CD4-positive, alpha-beta memory T cell (primary cell): ENCODE measurements at places on chromosomes 7 and 10.

DNA sequence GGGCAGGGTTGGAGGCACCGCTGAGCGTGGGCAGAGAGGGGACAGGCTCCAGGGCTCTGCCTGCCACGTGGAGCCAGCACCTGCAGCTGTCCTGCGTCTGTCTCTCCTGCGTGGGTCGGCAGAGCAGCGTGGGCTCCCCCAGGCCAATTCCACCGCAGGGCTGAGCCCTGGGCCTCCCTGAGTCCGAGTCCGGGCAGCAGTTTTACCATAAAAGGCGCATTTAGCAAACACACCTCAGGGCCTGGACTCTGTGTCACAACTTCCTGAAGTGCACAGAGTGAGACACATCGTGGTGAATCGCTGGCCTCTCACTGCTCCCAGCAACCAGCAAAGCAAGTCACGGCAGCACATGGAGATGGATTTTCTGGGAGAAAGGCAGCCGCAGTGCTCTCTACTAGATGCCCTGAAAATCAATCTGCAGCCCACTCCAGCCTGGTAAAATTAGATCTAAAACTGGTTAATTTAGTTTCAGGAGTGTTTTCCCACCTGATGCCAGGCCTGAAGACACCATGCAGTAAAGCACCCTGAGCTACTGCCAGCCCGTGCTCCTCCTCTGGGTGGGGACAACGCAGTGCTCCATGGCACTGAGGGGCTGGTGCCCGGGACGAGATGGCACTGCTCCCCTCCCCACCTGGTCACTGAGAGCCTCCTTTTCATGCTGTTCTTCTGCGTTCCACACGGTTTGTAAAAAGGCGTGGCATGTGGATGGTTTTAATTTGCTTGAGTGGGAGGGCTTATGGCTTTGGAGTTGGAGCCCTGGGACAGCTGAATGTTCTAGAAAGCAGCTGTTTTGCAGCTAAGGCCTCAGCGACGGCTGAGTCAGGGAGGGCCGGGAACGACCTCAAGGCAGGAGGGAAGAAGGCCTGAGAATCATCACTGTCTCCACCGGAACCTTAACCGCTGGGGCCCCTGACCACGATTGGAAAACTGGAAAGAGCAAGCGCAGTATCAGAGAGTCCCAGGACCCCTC lies 336.9 kb downstream of the ADARB2 start:
- DNase-seq = no peak

DNA sequence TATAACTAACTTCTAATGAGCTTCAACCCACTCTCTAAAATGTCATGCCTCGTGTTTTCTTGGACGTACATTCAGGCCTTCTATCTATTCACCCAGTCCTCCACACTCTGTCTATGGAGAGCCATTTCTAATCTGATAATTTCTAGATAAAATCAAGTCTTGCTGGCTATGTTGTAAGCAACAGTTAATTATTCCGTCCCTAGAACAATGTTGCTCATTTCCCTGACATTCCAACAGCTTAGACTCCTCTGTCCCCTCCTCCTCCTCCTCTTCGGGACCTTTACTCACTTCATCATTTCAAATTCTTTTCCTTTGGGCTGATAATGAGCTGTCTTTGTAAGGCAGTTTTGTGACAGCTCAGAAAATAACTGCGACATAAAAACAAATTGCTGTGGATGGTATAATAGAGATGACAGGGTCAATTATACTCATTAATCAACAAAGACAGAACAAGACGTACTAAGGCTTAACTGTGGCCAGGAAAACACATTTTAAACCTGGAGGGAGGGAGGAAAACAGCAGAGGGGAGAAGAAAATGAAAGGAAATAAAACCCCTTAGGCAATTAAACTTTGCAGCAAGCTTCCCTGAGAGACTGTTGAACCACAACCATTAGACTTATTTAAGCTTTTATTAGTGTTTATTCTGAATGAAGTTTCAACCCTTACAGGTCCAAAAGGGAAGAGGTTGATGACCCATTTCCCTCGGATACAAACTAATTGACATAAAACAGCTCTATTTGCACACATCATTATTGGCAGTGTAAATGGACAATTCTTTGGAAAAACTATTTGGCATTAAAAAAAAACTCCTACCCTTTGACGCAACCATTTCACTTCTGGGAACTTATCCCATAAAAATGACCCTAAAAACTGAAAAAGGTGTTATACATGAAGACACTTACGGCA lies 179.1 kb downstream of the SFMBT2 start:
- DNase-seq = no peak

DNA sequence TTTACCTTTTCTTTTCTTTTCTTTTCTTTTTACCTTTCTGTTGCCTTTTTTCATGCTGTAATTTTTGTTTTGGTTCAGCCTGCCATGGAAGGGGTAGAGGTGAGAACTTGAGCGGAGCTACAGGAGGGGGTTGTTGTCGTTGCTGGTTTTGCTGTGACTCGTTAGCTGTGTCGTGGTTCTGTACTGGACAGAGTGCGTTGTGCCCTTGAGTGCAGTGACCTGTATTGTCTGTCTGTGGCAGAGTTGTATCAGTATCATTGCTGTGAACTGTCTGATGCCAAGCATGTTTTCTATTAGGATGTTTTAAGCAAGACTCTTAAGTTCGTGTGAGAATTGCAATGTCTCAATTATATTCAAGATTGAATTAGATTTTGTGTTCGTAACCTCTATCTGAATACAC lies 67.5 kb downstream of the TRRAP start:
- no peak for DNase-seq

- DNase-seq = no peak
Measured at GRCh38 chr10:120342115-120342714, 114.8 kb upstream of the PLPP4 start.

DNA sequence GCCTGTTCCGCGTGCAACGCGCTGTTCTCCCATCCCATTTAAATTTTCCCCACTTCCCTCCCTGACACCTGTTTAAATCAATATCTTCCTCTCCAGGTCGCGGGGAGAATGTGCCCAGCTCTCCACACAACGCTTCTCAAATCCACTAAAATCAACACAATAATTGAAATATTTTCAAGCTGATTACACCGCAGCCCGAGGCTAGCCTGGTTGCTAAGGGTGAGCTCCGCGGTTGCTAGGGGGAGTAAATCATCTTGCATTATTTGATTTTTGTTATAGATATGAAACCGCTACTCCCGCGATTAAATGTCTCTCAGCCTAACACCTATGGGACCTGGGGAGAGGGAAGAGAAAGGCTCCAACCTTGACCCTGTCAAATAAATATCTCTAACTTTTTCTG lies 36.2 kb downstream of the UNCX start:
- DNase-seq = no peak

GRCh38 chr10:61262486-61263261 lies 190.5 kb downstream of the TMEM26 start:
- DNase-seq = no peak

- DNase-seq = no peak
Measured at GRCh38 chr7:141646826-141647480, 55.0 kb downstream of the DENND11 start.

- peak; percentile 29 for DNase-seq
Measured at GRCh38 chr7:45920502-45921380, at the start of gene IGFBP3. Gene IGFBP3, minus strand, starts transcription at chr7:45921272. Its CDS starts 132 bp downstream, at chr7:45921140.

- DNase-seq = peak; percentile 33
Measured at GRCh38 chr7:100430493-100431285, 1.1 kb downstream of the MEPCE start.

- DNase-seq = no peak
Measured at GRCh38 chr10:99531696-99532593, 797 bp upstream of the NKX2-3 start.

DNA sequence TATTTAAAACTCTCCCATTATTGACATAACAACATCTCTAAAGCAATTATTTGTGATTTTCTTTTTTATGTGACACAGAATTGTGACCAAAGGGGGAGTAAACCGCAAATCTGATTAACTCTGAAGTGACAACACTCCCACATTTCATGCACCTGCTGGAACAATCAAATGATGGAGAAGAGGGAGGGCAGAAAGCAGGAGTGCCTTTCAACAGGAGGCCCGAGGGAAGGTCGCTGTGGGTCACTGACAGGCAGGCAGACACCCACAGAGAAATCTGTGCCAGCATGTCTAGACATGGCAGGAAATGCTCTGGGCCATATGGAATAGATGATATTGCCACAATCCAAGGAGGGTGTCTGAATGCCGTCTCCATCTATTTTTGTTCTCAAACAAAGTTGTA lies 247.3 kb downstream of the DOCK4 start:
- DNase-seq = no peak

- no peak for DNase-seq
Measured at GRCh38 chr7:74514131-74514591, 60.5 kb downstream of the GTF2IRD1 start.

DNA sequence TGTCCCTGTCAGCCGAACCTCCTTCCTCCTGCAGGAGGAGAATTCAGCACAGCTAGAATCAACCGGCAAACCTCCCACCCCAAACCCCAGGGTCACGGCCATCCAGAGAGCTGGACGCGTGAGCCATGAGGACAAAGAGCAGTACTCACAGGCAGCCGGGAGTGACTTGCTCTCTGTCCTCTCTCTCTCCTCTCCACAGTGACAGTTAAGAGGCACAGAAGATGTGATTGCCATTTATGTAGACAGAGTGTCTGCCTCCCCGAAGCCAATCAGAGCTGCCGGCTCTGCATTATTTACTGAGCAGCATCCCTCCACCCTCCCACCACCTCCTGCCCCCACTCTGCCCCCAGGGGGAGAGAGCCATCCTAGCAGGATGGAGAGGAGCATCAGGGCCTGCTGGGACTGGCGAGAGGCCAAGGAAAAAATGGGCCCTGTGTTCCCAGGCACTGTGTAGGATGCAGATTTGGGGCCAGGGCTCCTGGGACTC lies 4.3 kb downstream of the DDC start:
- no peak for DNase-seq

DNA sequence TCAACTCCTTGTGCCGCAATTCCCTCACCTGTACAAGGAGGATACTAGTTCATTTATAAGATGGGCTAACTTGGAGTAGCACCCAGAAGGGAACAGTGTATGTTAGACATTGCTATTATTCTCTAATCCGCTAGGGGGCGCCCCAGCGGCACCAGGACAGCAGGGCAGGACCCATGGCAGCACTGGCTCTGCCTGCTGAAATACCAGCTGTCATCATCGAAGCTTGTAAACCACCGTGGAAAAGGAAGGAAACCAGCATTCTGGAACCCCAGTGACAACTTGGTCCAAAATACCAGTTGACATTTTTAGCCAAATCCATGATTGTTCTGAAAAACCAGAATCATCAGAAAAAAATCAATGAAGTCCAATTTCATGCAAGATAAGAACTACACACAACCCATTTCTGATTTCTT lies 134.4 kb downstream of the ITGA8 start:
- DNase-seq = no peak

GRCh38 chr7:94423863-94424735 lies 29.4 kb downstream of the COL1A2 start:
- no peak for DNase-seq

- no peak for DNase-seq
Measured at GRCh38 chr10:6175329-6176055, 27.2 kb upstream of the PFKFB3 start.

DNA sequence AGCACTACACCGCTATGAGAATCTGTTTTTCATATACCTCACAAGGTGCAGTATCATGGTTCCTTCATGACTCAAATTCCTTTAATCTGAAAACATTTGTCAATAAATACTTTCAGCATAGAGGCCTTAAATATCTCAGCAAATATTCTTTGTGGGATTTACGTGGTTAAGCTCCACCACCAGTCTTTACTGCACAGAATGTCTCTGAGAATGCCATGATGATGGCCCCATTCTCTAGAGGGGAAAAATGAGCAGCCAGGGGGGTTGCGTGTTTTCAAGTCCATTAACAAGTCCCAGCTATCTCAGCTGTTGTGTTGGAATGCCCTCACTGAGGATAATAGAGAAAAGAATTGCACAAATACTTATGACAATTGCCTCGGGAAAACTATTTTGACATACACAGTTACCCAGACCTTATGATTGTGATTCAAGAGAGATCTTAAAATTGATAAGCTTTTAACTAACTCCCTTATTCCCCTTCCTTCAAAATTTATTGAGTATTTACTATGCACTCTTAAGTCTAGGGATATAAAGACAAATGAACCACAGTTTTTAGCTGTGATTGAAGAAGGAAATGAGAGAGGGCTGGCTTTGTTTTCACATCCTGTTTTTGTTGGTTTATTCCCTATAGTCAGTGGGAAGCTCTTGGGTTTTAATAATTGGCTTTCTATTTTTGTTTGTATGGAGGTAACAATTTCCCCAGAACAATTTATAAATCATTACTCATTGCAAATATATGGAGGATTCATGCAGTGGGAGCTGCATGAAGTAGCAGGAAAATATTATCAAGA lies 176.5 kb upstream of the VWC2 start:
- no peak for DNase-seq

DNA sequence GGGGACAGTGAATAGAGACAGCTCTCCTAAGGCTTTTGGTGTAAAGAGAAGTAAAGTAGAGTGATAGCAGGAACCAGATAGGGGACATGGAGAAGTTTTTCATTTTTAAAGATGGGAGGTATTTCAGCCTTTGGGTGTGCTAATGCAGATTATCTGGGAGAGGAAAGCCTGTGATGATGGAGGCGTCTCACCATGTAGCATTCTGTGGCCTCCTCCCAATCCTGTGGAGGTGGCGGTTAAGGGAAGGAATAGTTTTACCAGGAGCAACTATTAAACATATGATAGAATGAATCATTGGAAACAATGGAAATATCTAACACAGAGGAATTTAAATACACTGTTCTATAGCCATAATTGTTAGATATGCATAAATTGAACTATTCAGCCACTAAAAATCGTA lies 101.3 kb downstream of the CNNM2 start:
- no peak for DNase-seq

DNA sequence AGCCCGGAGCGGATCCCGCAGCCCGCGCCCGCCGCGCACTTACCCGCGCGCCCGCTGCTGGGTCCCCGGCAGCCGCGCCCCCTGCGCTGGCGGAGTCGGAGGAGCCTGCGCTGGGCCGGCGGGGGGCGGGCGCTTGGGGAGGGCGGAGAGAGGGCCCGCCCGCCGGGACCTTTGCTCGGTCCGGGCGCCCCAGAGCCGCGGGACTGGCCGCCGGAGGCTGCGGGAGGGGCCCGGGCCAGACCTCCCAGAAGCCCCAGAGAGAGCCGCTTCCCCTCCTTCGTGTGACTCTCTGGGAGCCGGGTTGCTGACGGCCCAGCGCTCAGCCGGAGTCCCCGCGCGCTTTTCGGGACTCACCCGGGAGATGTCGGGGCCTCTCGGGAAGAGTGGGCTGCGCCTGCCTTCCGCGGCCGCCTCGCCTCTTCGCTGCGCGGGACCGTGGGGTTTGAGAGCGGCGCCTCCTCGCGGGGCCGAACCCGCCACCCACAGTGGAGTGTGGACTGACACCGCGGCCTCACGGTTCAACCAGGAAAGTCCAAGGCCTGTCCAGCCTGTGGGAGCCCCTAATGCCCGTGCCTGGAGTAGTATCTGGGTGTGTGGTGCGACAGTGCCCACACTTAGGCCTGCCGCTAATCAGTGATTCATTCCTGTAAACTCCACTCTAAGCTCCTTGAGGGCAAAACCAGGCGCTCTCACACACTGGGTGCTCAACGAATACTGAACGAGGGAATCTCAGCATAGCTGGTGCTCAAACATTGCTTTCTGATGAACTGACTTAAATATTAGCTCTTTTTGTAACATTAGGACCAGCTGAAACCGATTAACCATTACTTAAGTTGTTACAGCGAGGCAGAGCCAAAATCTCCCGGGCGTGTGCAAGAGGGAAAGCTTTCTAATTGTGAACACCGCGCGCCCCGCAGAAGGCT lies at the start of gene GSDME:
TSS of gene GSDME (minus strand) at position 112 of the 923 bp plus-strand sequence. CDS start 7,690 bp downstream, outside the sequence.
- DNase-seq = peak; percentile 6
